Mucosa of gallbladder (tissue), 1 donor: ENCODE measurements at places on chromosomes 4 and X. TPM values are rescaled to one million over a fixed set of nuclear protein-coding genes. Genes with fewer than 3 reads are reported as not detected.

The SHISA3 gene
- total RNA-seq = 0.58 TPM

DNA sequence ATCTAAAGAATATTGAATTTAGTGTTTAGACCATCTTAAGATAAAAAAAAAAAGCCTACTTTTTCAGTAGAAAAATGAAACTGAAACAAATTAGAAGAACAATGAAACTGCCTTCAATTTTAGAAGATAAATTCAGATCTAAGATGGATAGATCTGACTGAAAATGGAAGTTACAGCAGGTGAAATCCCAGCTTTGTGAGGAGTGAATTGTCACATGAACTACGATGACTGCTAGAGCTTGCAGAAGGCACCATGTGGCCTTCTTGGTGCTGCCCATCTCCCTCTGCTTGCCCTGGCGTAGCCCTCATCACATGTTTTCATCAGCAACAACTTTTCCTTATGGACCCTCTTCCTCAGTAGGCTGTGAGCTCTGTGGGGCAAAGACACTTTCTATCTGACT, 51.4 kb upstream of the EMCN start:
- no peak for DNase-seq

The TRIM61 gene
- 2.8 TPM for total RNA-seq

The ZNF711 gene
- total RNA-seq = 2.6 TPM
